ENCODE measurements at places on chromosomes 4 and X.

DNA sequence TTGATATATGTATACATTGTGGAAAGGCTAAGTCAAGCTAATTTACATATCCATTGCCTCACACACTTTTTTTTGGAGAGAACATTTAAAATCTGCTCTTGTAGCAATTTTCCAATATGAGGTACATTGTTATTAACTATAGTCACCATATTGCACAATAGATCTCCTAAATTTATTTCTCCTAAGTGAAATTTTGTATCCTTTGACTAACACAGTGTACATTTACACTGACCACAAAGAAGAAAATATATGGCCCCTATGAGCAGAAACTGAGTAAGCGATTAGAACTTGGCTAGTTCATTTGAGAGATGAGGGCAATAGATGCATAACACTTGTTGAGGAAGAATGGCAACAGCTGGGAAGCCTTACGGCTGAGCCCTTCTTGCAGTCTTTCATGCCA, 20.3 kb upstream of the GUCY1B1 start:
- DNase-seq = no peak

- no peak for DNase-seq
These were observed 2.9 kb upstream of the REELD1 start for GRCh38 chr4:146211440-146211839.

DNA sequence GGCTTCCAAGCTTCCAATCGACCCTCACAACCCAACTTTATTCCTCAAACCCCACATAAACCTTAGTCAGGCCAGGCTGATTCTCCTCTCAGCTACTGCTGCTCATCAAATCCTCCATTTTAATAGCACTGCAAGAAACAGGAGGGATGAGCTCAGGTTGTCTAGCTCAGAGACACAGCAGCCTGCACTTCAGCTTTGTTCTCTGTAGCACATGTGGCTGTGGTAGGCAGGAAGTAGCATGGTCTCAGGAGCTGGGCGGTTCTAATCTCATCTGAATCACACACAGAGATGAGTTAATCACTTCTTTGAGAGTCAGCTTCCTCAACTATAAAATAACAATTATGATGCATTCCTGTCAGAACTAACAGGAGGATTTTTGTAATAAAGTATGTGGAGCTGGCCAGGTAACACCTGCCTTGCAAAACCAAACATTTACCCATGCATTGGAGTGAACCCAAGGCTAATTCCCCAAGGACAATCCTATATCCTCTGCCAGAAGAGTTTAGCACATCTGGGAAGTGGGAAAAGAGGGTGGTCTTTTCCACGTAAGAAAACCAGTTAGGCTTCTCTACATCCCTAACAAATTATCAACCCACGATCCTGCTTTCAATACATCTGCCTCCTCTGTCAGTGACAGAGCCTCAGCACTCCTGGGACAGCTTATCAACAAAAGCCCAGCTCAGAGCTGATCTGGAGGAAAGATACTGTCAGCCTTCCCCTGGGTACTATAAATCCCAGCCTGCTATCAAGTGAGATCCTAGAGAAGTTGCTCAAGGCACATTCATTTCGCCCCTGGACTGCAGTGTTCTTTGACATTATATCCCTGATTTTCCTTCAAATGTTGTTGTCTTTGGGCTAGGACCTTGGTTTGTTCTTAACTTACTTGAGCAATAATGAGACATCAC, 32.8 kb downstream of the ELOVL6 start:
- peak; percentile 4 for DNase-seq

- no peak for DNase-seq
These were observed 201.0 kb upstream of the GPR101 start for GRCh38 chrX:137234651-137235402.

- DNase-seq = no peak
These were observed 19.8 kb downstream of the SNX25 start for GRCh38 chr4:185229021-185229818.

- no peak for DNase-seq
These were observed 1651.9 kb downstream of the C4orf33 start for GRCh38 chr4:130747842-130748241.

DNA sequence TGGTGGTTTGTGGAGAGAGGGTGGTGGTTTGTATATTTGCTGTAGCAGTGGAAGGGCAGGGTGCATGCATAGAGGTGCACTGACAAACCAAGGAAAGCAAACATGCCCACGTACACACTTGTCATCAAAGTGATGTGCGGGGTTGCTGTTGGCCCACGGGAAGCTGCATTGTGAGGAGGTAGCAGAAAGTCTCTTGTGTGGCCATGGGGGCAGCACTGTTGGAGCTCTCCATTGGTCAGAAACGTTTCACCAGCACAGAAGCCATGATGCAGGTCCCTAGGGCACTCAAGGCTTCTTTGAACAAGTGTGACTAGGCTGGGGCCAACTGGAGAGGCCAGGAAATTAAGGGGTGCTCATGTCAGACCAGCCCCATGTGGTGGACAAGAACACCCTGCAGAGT, 174.8 kb upstream of the KLF8 start:
- DNase-seq = no peak

GRCh38 chr4:151676301-151676700, 84.5 kb downstream of the GATB start:
- DNase-seq = no peak

DNA sequence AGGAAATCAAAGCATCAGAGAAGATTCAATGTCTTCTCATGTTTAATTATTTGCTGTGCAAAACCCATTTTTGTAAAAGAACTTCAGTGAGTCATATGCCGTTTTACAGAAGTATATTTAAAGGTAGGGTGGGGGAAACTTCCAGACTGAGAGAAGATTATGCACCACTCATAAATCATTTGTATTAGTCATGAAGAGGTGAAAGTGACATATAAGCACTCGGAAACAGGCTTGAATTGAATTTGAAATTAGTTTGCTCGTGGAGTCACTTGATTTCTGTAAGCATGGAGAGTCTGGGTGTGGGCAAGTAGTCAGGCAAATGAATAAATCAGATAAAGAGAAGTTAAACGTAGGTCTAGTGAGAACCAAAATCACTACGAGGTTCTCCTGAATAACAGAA, 335.1 kb downstream of the ANK2 start:
- no peak for DNase-seq

GRCh38 chr4:33045334-33045733, 2325.2 kb downstream of the PCDH7 start:
- no peak for DNase-seq

DNA sequence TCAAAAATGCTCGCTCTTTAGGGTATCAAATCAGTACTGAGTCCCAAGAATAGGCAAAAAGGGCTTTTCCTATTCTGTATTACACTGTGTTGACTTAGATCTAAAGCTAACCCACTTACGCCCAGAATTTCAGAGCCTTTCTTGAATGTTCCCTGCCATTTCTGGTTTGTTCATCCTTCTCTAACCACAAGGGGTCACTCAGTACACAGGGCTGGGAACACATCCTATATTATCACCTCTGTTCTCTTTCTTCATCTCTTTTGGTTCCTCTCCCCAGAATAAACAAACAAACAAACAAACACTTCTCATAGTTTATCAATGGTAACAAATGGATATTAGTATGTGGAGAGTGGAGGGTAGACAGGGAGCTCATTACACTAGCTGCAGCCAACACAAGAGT, 25.5 kb upstream of the MORC4 start:
- no peak for DNase-seq

DNA sequence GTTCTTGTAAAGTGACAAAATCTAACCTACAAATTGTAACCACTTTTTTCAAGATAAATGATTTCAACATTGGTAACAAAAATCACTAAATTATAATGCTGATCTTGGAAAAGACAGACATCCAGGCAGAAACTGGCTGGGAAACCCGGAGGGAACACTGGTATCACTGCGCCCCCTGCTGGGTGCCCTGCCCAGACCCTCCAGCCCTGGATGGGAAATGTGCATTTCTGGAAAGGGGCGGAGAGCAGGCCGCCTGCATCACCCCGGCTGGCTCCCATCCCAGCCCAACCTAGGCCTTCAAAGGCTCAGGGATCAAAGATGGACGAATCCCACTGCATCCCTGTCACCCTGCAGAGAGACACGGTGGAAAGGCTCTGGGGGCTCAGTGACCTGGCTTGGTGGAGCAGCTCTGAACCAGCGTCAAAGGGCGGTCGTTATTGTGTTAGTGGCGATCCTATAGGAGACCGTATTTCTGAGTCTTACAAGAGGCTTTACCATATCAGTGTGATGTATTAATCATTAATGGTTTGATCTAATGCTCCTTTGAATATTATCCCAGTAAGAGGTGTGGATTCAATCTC, 37.3 kb downstream of the ACOX3 start:
- DNase-seq = peak; percentile 20

DNA sequence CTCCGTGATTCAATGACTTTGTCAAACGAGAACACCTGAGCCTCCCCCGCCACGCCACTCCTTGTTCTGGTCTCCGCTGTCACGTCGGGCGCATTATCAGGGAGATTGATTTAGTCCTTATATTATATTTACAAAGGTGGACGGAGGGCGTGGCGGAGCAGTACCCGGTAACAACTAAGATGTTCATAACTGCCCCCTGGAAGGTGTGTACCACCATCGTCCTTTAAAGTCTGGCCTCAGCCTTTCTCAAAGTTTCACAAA, 284.2 kb downstream of the PACRGL start:
- no peak for DNase-seq
